Stimulated activated CD8-positive, alpha-beta memory T cell treated with anti-CD3 and anti-CD28 coated beads, Interleukin-4, amount 100 ng/mL, for 48 hours (primary cell): ENCODE measurements at places on chromosomes 1 and 21.

GRCh38 chr1:178174539-178174938, 80.6 kb downstream of the RASAL2 start:
- DNase-seq: no peak

- DNase-seq: no peak
These were observed 125.1 kb downstream of the GIPC2 start for GRCh38 chr1:78170859-78171258.

DNA sequence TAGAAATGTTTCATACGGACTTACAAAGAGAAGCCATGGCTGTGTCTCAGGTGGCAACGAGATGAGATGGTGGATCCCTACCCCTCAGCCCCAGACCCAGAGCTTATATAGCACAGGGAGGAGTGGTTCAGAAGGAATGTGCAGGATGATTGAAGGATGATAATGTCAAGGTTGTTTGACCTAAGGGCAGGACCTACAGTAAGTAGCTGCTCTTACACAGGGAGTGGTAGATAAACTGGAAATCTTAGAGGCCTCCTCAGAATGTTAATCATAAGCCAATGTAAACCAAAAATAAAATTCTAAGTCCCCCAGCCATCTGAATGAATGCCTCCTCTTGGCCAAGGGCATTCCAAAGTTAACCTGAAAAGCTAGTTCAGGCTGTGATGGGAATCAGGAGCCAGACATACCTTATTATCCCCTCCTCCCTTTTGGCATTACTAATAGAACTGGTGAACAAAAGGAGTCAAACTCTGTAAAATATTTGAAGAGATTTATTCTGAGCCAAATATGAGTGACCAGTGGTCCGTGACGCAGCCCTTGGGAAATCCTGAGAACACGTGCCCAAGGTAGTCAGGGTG, 45.8 kb upstream of the PDE9A start:
- DNase-seq: no peak

- DNase-seq: no peak
These were observed 7.2 kb upstream of the CCN1 start for GRCh38 chr1:85573322-85573721.

- no peak for DNase-seq
These were observed 18.5 kb downstream of the CLCA1 start for GRCh38 chr1:86487131-86487810.

GRCh38 chr1:171220081-171220420, 28.2 kb upstream of the FMO1 start:
- no peak for DNase-seq

- DNase-seq: no peak
These were observed 67.5 kb downstream of the CD247 start for GRCh38 chr1:167450843-167451242.

DNA sequence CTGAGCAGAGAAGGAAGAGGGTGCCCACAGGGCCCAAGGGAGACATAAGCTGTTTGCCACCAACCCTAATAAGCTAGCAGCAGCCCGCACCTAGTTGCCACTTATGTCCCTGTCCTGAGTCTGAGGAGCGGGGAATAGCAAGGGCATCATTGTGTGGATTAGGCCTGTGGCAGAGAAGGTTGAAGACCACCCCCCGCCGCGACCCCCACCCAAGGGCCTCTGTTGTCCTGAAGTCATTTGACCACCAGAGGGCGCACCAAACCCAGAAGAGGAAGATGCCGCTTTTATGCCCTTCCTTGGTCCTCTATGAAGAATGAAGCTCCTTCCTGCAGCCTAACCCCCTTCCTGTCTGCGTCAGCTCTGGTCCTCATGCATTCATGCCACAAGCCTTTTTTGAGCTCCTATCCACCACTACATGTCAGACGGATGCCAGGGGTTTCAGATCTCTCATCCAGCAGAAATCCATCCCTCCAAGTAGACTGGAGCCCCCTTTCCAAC, 16.6 kb downstream of the RHBG start:
- DNase-seq: peak; percentile 87

GRCh38 chr1:97919585-97920261, 1.1 kb downstream of the DPYD start:
- no peak for DNase-seq

GRCh38 chr1:212158912-212159796, 123.6 kb downstream of the DTL start:
- DNase-seq: no peak

- no peak for DNase-seq
These were observed 504.6 kb upstream of the NR5A2 start for GRCh38 chr1:199522936-199523335.

DNA sequence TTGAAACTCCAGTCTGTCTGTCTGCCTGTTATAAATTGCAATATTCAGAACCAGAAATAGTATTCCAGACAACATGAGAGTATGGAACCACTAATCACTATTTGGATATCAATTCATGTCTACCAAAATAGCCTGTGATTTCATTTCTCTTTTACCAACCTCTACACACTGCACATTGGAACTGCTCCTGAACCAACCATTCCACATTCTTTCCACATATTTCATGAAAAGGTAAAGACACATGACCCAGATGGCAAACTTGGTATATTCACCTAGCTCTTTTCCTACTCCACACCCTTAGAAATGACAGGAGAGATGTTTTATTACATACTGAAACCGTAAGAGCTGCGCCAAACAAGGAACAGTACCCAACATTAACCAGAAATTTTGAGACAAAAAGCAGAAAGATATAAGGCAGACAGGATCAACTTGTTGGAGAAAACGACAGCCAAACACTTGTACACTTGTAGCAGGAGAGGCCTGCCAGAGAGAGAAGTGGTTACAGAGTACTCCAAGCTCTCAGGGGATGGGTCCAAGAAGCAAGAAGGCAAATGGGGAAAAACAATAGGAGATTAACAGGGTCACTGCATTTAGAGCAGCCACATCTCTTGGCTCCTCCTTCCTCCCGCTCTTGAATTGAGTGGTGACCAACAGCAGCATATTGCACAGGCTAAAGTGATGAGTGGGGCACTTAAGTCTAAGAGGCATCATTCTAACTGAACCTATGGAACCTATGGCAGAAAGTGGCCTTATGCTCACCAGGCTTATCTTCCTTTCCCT, 148.7 kb downstream of the SETD4 start:
- DNase-seq: no peak

DNA sequence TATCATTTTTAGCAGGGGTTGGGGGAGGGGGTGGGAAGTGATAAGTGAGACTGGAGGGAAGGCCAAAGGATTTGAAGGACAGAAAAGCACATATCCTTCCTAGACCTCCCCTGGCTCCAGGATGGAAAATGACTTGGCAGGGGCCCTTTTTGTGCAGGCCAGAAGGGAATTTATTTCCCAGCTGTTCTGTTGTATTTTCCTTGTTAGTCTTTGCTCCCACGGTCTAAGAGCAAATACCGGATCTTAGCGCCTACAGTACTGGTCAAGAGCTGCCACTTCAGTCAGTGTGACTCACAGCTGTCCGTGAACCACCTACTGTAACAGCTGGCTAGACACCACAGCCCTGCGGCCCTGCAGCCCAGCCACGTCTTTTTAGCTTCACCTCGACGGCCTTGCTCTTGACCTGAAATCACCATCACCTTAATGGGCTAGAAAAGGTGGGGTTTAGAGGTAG, 51.0 kb upstream of the ERRFI1 start:
- DNase-seq: no peak

- DNase-seq: no peak
These were observed 84.6 kb downstream of the ACTL8 start for GRCh38 chr1:17839641-17840196.

GRCh38 chr1:63857478-63857877, 83.7 kb downstream of the ROR1 start:
- DNase-seq: no peak

DNA sequence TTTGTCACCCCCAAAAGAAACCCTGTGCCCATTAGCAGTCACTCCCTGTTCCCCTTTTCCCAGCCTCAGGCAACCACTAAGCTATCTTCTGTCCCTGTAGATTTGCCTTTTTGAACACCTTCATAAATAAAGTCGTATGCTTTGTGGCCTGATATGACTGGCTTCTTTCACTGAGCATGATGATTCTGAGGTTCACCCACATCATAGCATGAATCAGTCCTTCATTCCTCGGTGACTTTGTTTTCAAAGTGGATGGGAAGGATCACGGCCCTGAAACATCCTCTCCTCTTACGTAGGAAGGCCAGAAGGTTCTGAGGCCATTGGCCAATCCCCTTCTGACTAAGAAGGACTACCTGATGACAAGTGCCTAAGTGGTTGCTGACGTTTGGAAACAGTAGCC, 39.1 kb downstream of the NIPAL3 start:
- DNase-seq: no peak

GRCh38 chr1:2985067-2985561, 36.2 kb upstream of the ACTRT2 start:
- no peak for DNase-seq

GRCh38 chr1:35539073-35539823, 18.0 kb downstream of the KIAA0319L start:
- DNase-seq: peak; percentile 33

DNA sequence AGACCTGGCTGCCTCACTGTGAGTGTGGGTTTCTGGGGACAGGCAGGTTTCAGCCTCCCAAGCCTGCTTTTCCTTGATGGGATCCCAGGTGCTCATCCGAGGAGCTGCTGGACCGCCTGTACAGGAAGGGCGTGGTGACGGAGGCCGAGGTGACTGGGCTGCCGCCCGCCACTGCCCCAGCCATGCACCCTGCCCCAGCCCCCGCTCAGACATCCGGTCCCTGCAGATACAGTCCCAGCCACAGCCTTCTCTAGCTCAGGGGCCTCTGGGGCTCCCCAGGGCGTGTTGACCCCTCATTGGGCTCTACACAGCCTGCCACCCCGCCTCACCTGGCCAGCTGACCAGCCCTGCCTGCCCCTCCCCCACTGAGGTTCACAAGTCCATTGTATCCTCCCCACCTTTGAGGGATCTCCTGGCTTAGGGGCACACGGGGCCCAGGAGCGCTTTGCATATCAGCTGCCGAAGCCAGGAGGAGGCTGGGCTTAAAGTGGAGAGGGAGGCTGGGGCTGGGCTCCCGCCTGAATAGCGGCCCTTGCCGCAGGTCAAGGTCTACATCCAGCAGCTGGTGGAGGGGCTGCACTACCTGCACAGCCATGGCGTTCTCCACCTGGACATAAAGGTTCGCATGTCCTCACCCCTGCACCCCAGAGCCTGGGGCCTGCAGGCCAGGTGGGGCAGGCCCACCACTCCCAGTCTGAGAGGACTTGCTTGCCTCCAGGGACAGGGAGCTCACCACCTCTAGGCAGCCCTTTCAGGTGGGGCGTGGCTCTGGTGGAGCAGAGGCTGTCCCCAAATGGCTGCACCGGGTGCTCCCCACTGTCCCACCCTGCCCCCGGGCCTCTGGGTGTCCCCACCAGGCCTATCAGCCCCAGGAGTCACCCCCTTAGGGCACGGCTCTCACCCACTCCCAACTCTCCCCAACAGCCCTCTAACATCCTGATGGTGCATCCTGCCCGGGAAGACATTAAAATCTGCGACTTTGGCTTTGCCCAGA, 38.5 kb downstream of the TRIM11 start:
- no peak for DNase-seq

DNA sequence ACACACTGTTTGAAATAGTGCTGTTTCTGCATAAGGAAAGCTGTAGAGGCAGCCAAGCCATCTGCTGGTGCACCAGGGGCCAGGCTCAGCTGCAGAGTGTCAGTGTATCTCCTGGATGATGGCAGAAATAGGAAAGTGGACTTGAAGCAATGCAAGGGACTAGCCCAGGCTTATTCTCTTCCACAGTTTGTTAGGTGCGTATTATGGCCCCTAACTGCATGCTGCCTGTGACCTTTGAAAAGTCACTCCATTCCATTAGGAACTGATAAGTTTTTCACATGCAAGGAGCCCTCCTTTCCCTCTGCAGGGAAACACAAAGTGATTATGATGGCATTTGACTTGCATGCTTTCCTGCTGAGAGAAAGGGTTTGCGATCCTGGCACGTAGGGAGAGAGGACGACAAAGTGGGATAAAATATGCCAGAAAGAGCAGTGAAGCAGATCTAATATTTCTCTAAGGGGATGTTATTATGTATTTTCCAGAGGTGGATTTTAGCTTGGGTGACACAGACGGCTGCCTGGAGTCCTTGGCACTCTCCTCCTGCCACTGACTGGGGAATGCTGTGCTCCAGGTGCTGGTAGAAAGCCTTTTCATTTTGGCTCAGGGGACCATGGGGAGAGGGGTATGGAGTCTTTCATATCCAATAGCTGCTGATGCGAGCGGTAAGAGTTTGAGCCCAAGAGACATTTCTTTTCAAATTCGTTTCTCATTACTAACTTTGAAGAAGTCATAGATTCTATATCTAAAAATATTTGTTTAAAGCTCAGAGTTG, 402.1 kb upstream of the B3GALT2 start:
- no peak for DNase-seq

GRCh38 chr1:51916587-51917405, 38.3 kb upstream of the NRDC start:
- DNase-seq: no peak

- DNase-seq: peak; percentile 35
These were observed 10.2 kb downstream of the C1orf216 start for GRCh38 chr1:35708441-35708921.

DNA sequence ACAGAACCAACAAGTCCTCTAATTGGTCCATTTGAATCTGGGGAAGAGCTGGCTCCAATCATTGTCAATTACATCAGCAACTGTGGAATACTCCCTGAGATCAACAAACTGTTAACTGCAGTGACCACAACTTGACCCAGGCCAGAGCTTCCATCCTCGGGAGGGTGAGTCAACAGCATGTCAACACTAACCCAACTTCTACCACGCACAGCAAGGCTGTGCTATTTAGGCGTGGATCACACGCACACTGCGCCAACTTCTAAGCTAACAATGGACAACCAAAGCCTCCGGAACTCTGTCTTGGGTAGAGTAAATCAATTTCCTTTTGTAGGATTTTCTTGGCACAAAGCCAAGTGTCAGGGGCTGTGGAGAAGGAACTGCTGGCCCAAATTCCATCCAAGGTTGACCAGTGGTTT, 30.4 kb downstream of the APP start:
- DNase-seq: no peak

DNA sequence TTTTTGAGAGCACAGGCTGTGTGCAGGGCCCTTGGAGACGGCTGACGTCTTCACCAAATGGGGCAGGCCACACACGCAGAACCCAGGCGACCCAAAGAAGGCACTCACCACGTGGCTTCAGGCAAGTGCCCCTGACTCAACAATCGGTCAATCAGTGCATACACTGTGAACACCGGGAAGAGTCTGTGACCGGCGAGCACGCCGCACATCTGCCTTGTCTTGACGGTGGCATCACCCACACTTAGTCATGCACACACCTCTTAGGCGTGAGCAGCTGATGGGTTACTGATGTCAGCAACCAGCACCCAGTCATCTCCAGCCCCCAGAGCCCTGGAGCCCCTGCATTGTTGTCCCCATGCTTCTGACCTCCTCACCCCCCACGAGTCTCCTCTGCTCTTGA, 4.9 kb upstream of the LRRC3 start:
- DNase-seq: no peak

GRCh38 chr1:112520166-112520565, 11.4 kb downstream of the WNT2B start:
- no peak for DNase-seq

- no peak for DNase-seq
These were observed 22.5 kb upstream of the PKP1 start for GRCh38 chr1:201260648-201261311.

- DNase-seq: no peak
These were observed 30.8 kb upstream of the SLC35F3 start for GRCh38 chr1:233873666-233874065.
